Activated CD4-positive, alpha-beta T cell treated with anti-CD3 and anti-CD28 coated beads for 36 hours (primary cell): ENCODE measurements at places on chromosomes 16 and 17. TPM values are rescaled to one million over a fixed set of nuclear protein-coding genes. Genes with fewer than 3 reads are reported as not detected.

- no peak for DNase-seq
- H3K4me3 ChIP-seq: no peak overlapping the region
- H3K27ac ChIP-seq: no peak overlapping the region
- peaks cover 3% of the 10 kb centered on the region for H3K4me1 ChIP-seq
- peaks cover 14% of the 10 kb centered on the region for H3K27me3 ChIP-seq
- no peaks in the 10 kb centered on the region for H3K36me3 ChIP-seq
Observed at GRCh38 chr17:49580981-49581647, 5.4 kb downstream of the NXPH3 start.

- no peaks in the 10 kb centered on the region for H3K36me3 ChIP-seq
- no peak overlapping the region for H3K4me3 ChIP-seq
- peaks cover 58% of the 10 kb centered on the region for H3K4me1 ChIP-seq
- no peaks in the 10 kb centered on the region for H3K27me3 ChIP-seq
- no peak for DNase-seq
Observed at GRCh38 chr16:57613514-57613913, 14.9 kb upstream of the ADGRG1 start.

GRCh38 chr16:56603589-56603988 lies 4.8 kb upstream of the MT2A start:
- H3K27me3 ChIP-seq: peaks cover 6% of the 10 kb centered on the region
- peak; percentile 45 for DNase-seq

HID1 gene
- total RNA-seq: 1.6 TPM

KCNH4 gene
- total RNA-seq: 0.43 TPM

DNA sequence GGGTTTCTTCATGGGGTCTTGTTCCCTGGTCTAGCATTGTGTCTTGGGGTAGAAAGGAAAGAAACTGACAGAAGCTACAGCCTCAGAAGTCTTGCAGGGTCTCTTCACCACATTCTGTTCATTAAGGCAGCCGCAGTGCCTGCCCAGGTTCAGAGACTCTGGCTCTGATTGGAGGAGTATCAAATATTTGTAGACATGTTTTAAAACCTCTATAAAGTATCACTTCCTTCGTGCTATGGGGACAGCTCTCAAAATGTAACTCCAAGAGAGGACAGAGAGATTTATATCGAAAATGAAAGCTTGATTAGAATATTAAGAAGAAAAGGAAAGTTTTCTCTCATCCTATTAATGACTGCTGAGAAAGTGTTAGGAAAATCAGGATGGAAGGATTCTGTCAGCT lies 107.0 kb upstream of the CACNG3 start:
- peaks cover 44% of the 10 kb centered on the region for H3K4me1 ChIP-seq
- H3K4me3 ChIP-seq: no peak overlapping the region
- peaks cover 33% of the 10 kb centered on the region for H3K36me3 ChIP-seq
- peak overlapping the region; percentile 45 for H3K27ac ChIP-seq
- no peak for DNase-seq

DNA sequence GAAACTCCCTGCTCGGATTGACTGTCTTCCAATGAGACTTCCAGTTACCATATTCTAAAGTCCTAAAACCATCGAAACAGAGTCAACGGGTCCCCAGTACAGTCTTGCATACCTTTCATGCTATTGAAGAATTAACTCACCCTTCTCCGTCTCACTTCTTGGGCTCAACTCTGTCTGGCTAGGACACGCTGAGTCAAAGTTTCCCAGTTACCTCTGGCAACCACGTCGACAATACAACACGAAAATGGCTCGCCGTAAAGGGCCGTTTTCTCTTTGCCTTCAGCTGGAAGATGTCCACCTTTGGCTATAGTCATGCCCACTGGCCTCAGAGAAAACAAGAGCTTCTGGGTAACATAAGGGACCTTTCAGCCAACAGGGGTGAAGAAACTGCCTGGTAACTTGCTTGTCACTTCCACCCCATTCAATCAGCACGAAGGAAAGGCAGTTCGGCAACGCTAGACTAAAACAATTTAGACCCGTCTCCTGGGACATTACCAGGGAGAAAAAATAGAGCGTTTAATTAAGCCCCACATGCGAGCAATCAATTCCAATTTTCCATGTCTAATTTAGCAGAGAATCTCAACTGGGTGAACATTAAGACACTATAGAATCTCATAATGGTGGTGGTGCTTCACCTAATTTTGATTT lies 21.5 kb downstream of the KCNG4 start:
- no peaks in the 10 kb centered on the region for H3K27me3 ChIP-seq
- H3K4me3 ChIP-seq: no peak overlapping the region
- DNase-seq: no peak
- no peak overlapping the region for H3K27ac ChIP-seq
- H3K4me1 ChIP-seq: no peaks in the 10 kb centered on the region

- H3K4me1 ChIP-seq: no peaks in the 10 kb centered on the region
- no peaks in the 10 kb centered on the region for H3K36me3 ChIP-seq
- H3K27me3 ChIP-seq: no peaks in the 10 kb centered on the region
- DNase-seq: peak; percentile 7
- H3K4me3 ChIP-seq: no peak overlapping the region
- H3K27ac ChIP-seq: no peak overlapping the region
Observed at GRCh38 chr16:75695708-75696107, 5.6 kb downstream of the DUXB start.
